ENCODE measurements at places on chromosomes 12 and 14. TPM values are rescaled to one million over a fixed set of nuclear protein-coding genes. Genes with fewer than 3 reads are reported as not detected.

DNA sequence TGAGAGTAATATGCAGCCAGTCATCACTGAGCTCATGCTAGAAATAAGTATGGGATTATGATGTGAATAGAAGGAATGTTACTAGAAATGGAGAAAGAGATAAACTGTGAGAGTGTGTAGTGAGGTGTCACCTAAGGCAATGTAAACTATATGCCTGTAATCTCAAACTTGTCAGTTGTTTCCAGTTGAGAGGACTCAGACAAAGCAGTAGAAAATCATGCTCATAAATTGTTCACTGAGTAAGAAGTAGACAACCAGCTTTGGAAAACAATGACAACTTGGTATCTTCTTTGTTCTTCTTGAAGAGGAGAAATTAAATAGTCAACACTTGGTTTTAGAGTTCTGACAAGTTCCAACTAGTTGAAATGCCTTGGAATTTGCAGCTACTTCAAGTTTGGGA is 148.5 kb upstream of the OR4E1 start:
- H3K27ac ChIP-seq, result no peak overlapping the region
- H3K36me3 ChIP-seq, result peaks cover 4% of the 10 kb centered on the region
- H3K4me1 ChIP-seq, result no peaks in the 10 kb centered on the region
- H3K4me3 ChIP-seq, result no peak overlapping the region

Gene CLEC2B
- 1.8 TPM for total RNA-seq

DNA sequence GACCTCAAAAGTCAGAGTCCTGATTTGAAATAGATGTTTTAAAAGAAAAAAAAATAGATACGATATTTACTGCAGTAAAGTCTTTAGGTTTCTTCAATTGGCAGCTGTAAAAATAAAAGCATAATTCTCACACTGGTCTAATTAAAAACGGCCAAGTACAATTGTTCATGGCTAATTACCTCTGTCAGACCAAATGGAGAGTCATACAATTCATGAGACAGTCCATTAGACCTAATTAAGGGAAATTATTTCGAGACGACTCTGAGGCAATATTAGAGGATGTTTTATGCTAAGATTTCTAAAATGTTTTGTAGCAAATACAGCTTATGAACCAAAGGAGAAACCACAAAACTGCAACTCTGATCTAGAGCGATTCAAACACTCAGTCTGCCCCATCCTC is 131.3 kb downstream of the PHLDA1 start:
- H3K36me3 ChIP-seq, result no peaks in the 10 kb centered on the region
- H3K27me3 ChIP-seq, result no peaks in the 10 kb centered on the region
- no peak overlapping the region for H3K4me3 ChIP-seq
- no peak overlapping the region for H3K27ac ChIP-seq
- DNase-seq, result no peak

DNA sequence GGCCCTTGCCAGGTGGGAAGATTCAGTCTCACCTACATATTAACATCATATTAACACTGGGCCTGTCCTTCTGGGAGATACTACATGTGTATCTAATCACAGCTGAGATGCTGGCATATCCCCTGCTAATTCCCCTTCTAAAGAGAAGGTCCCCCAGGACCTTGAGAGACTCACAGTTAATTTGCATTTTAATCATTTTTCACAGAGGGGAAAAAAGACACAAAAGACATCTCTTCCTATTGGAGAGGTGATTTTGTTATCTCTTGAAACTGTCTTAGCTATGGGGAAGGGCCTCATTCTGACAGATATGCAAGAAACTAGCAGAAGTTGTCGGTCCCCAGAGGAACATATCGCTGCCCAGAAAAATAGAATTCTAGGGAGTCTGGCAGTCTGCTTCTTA is 7.5 kb downstream of the C14orf132 start:
- no peak overlapping the region for H3K27ac ChIP-seq
- no peaks in the 10 kb centered on the region for H3K36me3 ChIP-seq
- H3K27me3 ChIP-seq, result peaks cover 22% of the 10 kb centered on the region
- no peak overlapping the region for H3K4me3 ChIP-seq
- no peaks in the 10 kb centered on the region for H3K4me1 ChIP-seq
- DNase-seq, result no peak

DNA sequence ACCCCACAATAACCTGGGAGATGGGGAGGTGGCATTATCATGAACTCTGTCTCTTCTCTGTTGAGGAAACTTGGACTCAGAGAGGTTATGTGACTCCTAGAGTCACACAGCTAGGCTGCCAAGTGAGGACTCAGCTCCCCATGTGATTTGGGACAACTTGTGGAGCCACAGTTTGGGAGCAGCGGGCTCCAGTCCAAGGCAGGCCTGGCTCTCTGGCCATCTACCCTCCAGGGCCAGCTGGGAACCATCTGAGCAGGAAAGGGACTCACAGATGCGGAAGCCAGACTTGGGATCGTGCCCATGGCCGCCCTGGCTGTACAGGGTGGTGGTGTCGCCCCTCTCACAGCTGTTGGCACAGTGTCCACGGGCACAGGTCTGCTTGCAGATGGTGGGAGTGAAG is 59.1 kb downstream of the ISCA2 start:
- no peaks in the 10 kb centered on the region for H3K27me3 ChIP-seq
- H3K4me1 ChIP-seq, result peaks cover 17% of the 10 kb centered on the region
- H3K27ac ChIP-seq, result no peak overlapping the region
- no peaks in the 10 kb centered on the region for H3K36me3 ChIP-seq
- DNase-seq, result no peak
